Spleen (tissue), 13 donors: ENCODE measurements at places on chromosomes 11 and 22. TPM values are rescaled to one million over a fixed set of nuclear protein-coding genes. Genes with fewer than 3 reads are reported as not detected.

The PGA4 gene
- 0.93 TPM for polyA plus RNA-seq

The RAB30 gene
- 7.4 TPM for polyA plus RNA-seq

DNA sequence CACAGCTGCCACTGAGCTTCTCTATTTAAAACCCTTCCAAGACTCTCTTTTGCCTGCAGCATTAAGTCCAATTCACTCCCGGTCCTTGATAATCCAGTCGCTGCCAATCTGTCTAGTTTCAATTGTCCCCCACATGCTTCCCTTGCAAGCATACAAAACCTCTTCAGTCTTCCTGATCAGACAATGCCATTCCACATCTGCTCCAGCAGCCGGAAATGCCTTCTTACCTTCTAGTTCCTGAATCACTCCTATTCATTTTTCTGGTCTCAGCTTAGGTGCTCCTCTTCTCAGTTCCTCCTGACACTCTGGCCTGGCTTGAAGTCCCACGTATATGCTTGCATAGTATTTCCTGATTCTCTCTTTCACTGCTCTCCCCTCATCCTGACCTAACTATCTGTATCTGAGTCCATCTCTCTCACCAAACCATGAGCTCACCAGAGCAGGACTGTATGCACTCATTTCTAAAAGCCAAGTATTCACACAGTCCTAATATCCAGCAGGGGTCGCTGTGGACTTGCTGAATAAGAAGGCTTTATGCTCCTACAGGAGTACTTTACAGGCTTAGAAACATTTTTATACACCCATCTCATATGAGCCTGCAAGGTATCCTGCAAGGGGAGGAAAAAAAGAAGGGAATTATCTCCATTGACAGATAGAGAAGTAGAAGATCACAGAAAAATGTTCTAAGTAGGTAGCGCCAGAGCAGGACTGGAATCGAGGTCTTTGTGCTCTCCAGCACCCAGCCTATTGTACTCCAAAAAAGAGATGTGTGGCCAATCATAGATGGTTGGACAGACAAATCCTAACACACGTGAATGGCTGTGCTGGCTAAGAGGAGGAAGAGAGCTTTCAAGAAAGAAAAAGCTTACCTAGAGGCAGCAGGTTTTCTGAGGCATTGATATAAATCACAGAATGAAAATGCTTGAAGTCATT is 19.2 kb downstream of the XRRA1 start:
- no peak for DNase-seq

GRCh38 chr11:122882189-122882856 is at the start of gene JHY:
Gene JHY (plus strand): TSS chr11:122882759. CDS start chr11:122885850, 3,091 bp downstream.
- DNase-seq: no peak

DNA sequence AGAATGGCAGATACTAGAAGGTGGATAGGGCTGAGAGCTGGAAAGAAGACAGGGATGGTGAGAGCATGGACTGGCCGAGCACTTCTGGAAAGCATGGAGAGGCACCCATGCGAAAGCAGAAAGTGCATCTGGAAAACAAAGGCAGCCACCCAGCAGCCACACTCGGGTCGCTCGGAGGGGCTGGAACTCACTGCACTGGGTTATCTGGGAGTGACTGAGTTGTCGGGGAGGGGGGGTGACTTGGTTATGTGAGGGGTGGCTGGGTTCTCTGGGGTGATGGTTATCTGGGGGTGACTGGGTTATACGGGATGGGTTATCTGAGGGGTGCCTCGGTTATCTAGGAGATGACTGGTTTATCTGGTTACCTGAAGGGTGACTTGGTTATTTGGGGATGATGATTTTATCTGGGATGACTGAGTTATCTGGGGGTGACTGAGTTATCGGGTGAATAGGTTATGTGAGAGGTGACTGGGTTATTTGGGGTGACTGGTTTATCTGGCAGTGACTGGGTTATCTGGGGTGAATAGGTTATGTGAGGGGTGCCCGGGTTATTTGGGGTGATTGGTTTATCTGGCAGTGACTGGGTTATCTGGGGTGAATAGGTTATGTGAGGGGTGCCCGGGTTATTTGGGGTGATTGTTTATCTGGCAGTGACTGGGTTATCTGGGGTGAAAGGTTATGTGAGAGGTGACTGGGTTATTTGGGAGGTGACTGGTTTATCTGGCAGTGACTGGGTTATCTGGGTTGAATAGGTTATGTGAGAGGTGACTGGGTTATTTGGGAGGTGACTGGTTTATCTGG is 2.6 kb upstream of the PANX2 start:
- DNase-seq: no peak

GRCh38 chr11:13448876-13449275 is 14.1 kb downstream of the BTBD10 start:
- DNase-seq: no peak

GRCh38 chr22:17893900-17894535 is 119.7 kb upstream of the BID start:
- DNase-seq: no peak

DNA sequence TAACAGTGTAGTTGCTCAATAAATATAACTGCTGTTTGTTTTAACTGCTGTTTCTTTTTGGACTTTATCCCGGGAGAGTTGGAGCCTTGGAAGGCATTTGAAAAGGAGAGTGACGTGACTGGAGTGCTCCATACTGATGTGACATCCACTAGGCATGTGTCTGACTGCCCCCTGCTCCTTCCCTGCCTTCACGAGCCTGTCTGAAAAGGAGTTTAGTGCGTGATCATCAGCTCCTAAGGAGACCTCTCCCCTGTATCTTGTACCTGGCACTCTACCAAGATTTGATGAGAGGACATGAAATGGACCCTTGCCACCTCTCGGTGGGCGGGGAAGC is 22.9 kb downstream of the ZBTB16 start:
- DNase-seq: no peak
